Heart left ventricle (tissue), 16 donors: ENCODE measurements at places on chromosomes 2 and 18. TPM values are rescaled to one million over a fixed set of nuclear protein-coding genes. Genes with fewer than 3 reads are reported as not detected.
A peak's percentile ranks its signal among the peaks of the same experiment; 100 is the strongest.

FAM124B gene
- polyA plus RNA-seq, result 0.34 TPM

MCEE gene
- 27.3 TPM for polyA plus RNA-seq

GRCh38 chr18:79934311-79935097 lies 16.9 kb downstream of the SLC66A2 start:
- no peak overlapping the region for H3K4me3 ChIP-seq
- no peak overlapping the region for H3K27ac ChIP-seq
- DNase-seq, result peak; percentile 61
- H3K4me1 ChIP-seq, result peaks cover 23% of the 10 kb centered on the region

DNA sequence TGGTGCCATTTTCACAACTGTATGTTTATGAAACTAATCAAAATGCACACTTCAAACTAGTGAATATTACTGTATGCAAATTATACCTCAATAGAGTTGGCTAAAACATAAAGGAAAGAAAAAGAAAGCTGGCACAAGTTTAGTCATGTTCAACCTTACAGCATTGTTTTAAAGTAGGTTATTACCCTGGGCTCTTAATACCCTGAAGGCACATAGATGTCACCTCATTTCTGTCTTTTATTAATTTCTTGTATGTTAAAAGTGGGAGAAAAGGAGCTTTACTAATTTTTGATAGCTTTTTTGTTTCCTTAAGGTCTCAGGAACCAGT lies 32.7 kb downstream of the TMEM131 start:
- no peak overlapping the region for H3K27ac ChIP-seq
- DNase-seq, result no peak
- no peaks in the 10 kb centered on the region for H3K27me3 ChIP-seq
- no peaks in the 10 kb centered on the region for H3K36me3 ChIP-seq
- peaks cover 31% of the 10 kb centered on the region for H3K4me1 ChIP-seq

- peak overlapping the region; percentile 93 for H3K4me3 ChIP-seq
- peak overlapping the region; percentile 96 for H3K27ac ChIP-seq
- no peaks in the 10 kb centered on the region for H3K36me3 ChIP-seq
- peak; percentile 52 for DNase-seq
- H3K27me3 ChIP-seq, result no peaks in the 10 kb centered on the region
These were observed 1.1 kb upstream of the SEH1L start for GRCh38 chr18:12946549-12947284.

DNA sequence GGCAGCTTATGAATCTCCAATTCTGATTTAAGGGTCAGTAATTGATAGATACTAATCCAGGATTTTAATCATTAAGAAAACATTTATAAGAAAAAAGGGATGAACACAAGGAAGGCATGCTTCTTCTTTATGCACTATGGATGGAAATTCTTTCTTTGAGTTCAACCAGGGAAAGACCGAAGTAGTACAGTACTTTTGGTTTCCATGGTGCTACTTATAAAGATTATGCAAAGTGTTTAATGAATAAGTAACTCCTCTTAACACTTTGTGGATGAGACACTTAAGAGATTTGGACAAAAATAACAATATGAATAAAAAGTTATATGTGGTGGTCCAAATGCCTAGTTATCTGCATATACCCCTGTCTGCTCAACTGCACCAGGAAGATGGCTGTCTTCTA lies 666.5 kb upstream of the FANCL start:
- no peak for DNase-seq
- H3K27me3 ChIP-seq, result no peaks in the 10 kb centered on the region
- no peaks in the 10 kb centered on the region for H3K4me1 ChIP-seq
- no peak overlapping the region for H3K27ac ChIP-seq
- H3K4me3 ChIP-seq, result no peak overlapping the region

DNA sequence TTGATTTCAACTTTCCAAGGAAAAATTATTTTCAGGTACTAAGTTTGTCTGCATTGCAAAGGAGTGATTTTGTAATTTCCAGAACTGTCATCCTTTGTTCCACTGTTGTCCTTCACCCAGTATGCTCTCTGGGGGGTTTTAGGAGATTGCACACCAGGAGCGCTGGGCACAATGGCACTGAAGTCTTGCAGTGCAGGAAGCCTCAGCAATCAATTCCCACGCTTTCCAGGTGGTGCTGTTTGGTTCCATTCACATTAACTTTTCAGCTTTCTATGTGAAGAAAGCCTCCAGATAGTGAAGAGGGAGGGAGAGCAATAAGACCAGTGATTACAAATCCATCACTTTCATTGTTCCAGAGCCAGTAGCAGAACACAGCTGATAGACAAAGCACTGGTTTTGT lies 344.0 kb upstream of the VWC2L start:
- no peaks in the 10 kb centered on the region for H3K36me3 ChIP-seq
- no peaks in the 10 kb centered on the region for H3K4me1 ChIP-seq

- H3K4me1 ChIP-seq, result no peaks in the 10 kb centered on the region
- H3K4me3 ChIP-seq, result no peak overlapping the region
- no peak for DNase-seq
- H3K27me3 ChIP-seq, result no peaks in the 10 kb centered on the region
- H3K27ac ChIP-seq, result peak overlapping the region; percentile 31
- H3K36me3 ChIP-seq, result no peaks in the 10 kb centered on the region
These were observed 7.3 kb upstream of the COL3A1 start for GRCh38 chr2:188966728-188967440.

DNA sequence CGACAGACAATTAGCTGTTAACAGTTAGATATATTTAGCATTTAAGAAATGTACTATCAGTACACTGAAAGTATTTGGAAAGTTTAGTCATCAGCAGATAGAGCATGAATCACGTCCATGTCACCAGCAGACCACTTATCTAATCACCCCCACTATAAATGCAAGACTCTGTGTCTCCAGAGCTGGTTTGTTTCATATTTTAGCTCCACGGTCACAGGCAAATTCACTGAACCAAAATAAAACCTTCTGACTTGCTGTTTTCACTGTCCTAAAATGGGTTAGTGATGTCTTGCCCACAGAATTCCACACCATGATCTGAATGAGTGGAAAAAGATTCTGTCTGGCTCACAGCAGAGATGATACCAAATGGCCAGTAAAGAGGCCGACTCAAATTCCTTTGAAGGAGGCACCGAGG lies 64.9 kb downstream of the CDH2 start:
- no peaks in the 10 kb centered on the region for H3K27me3 ChIP-seq
- peak overlapping the region; percentile 75 for H3K27ac ChIP-seq
- no peak for DNase-seq
- no peak overlapping the region for H3K4me3 ChIP-seq
- H3K4me1 ChIP-seq, result peaks cover 59% of the 10 kb centered on the region
